Sigmoid colon (tissue), 7 donors: ENCODE measurements at places on chromosomes 5 and 9. TPM values are rescaled to one million over a fixed set of nuclear protein-coding genes. Genes with fewer than 3 reads are reported as not detected.

DNA sequence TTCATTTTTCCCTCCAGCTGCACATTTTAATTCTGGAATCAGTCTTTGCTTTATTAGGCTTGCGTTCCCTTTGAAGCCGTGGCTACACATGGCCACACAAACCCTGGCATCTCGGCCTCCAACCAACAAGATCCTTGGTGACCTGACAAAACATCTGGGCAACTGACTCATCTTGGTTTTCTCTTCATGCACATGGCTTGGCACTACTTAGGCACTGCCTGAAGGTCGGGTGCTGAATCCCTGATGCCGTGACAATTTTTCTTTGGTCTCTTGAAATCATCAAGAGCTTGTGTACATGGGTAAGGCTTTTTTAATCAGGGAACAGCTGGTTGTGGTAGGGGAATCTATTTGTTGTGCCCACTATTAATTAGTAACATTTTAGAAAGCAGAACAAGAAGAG is 16.0 kb upstream of the PAPPA start:
- no peak for DNase-seq

DNA sequence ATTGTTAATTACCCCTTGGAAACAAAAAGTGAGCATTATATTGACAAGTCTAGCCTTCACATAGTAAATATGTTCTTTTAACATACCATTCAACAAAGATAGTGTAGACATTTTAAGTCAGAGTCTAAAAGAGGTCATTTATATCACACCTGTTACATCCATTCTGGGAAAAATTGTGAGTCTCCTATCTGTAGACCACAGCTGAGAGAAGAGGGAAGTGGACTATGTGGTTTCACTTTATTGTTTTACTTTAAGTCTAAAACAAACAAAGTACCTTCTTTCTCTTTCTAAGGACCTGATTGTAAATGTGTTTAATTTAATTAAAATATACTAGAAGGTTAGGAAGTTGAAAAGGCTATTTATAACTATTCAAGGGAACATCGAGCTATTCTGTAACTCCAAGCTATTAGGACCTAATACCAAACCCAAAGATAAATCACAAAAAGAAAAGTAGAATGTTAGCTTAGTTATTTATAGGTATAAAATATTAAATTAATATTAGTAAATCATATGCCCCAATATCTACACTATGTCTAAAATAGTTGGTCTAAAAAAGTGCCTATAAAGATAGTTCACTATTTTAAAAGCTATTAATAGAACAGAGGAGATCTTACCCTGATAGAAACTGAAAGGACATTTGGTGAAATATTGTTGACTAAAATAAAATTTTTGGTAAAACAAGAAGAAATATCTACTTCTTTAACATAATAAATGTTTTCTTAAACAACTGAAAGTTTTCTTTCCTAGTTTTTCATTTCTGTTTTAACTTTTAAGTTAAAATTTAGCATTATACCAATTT is 134.9 kb downstream of the TMEM167A start:
- no peak for DNase-seq

SPEF2 gene
- total RNA-seq = 2.6 TPM

LEAP2 gene
- total RNA-seq = 0.36 TPM

GRCh38 chr9:4538107-4538506 is 47.8 kb downstream of the SLC1A1 start:
- DNase-seq = no peak

DNA sequence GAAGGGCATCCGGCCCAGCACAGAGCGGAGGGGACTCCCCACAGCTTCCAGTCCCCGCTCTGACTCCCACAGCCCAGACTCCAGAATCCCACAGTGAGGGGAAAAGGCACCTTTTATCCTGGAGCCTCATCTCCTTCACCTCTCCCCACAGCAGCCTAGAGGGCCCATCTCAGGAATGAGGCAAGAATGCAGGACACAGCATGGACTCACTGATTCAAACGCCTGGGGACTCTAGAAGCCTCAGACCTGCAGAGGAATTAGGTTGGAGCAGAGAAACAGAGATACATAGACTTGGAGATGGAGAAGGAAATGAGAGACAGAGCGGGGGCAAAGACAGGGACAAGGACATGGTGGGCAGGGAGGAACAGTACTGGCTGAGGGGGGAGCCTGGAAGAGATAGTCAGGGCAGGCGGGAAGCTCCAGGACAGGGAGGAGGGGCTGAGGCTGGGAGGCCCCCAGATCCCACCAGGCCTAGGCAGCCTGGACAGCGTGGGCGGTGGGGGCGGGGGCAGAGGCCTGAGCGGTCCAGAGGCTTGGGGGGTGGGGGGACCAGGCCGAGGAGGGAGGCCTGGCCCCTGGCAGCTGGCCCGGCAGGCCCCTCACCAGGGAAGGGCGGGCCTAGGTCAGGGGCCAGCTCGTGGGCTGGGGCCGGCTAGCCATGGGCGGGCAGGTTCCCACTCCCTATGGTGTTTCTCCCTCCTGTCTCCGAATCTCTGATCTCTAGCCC is 15.8 kb downstream of the CNTFR start:
- DNase-seq = no peak

ADAMTS16 gene
- total RNA-seq = not detected

GRCh38 chr5:67364381-67364970 is 167.9 kb upstream of the CD180 start:
- peak; percentile 55 for DNase-seq

FOXD4L6 gene
- not detected for total RNA-seq

NXNL2 gene
- not detected for total RNA-seq

SPINK6 gene
- not detected for total RNA-seq

TRPM6 gene
- not detected for total RNA-seq

GRCh38 chr9:87793292-87793691 is 67.4 kb downstream of the CTSL start:
- no peak for DNase-seq

- DNase-seq = no peak
Measured at GRCh38 chr5:111779260-111779921, 22.4 kb upstream of the NREP start.

COQ4 gene
- total RNA-seq = 26.4 TPM

GRCh38 chr5:13574574-13574973 is 369.9 kb downstream of the DNAH5 start:
- no peak for DNase-seq

- no peak for DNase-seq
Measured at GRCh38 chr5:167626341-167627123, 664.9 kb upstream of the WWC1 start.

DNA sequence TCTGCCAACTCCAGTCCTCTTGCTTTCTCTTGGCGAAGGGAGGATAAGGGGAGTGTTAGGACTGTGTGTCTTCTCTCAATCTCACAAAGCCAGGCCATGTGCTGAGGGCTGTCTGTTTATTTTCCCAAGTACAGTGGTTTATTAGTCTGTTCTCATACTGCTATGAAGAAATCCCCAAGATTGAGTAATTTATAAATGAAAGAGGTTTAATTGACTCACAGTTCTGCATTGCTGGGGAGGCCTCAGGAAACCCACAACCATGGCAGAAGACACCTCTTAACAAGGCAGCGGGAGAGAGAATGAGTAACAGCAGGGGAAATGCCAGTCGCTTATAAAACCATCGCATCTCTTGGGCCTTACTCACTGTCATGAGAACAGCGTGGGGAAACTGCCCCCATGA is 36.2 kb upstream of the CKS2 start:
- DNase-seq = no peak

- DNase-seq = no peak
Measured at GRCh38 chr5:160092960-160093707, 26.1 kb downstream of the PWWP2A start.

GRCh38 chr5:126536874-126537273 is 58.1 kb downstream of the ALDH7A1 start:
- no peak for DNase-seq

DNA sequence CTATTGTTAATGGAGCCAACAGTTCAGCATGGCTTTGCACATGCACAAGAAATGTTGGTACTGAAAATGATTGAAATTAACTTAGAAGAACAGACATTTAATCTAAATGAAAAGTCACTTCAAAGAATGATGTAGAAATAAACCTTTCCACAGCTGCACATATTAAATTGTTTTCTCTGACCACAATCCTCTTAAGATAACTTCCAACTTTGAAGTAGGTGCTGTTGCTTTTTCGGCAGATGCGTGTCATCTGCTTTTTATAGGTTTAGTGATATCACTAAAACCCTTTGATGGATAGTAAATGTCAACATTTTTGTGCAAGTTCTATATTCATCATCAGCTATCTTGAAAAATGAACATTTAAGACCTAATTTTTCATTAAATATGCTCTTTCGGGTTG is 25.3 kb upstream of the SLC1A3 start:
- DNase-seq = no peak

GRCh38 chr9:112166176-112167140 is 8.6 kb downstream of the SUSD1 start:
- DNase-seq = no peak

DNA sequence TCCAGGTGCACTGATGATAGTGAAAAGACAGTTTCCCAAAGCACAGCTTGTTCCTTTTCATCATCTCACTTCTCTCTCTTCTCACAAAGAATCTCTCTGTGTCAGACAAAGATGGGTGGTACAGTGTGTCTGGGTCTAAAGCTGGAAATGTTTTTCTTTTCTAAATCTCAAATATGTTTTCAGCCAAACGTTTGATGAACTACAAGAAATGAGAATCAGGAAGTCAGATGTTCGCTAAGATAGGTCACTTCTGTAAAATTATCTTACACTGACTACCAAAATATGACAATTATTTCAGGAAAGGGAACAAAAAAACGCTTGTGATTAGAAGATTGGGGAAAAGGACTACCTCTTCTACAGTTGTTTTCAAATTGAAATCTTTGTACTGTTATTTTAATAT is 708.8 kb downstream of the PTPRD start:
- DNase-seq = no peak

DIPK1B gene
- 9.6 TPM for total RNA-seq

CERCAM gene
- total RNA-seq = 19.8 TPM

DNA sequence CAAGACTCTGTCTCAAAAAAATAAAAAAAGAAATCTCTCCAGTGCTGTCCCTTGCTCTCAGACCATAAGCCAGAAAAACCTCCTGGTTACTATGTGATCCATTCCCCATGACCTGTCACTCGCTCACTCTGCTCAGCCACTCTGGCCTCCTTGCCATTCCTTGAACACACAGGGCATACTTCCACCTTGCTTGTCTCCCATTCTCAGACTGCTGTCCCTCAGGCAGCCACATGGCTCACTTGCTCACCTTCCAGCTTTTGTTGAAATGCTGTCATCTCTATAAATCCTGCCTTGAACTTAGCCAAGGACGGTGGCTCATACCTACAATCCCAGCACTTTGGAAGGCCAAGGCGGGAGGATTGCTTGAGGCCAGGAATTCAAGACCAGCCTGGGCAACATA is 82.9 kb downstream of the UGCG start:
- DNase-seq = no peak

MCTP1 gene
- total RNA-seq = 15.8 TPM
